ENCODE measurements at places on chromosomes 5 and 9. TPM values are rescaled to one million over a fixed set of nuclear protein-coding genes. Genes with fewer than 3 reads are reported as not detected.

The LTC4S gene
- 2.0 TPM for polyA plus RNA-seq

The RGMB gene
- 46.0 TPM for polyA plus RNA-seq

DNA sequence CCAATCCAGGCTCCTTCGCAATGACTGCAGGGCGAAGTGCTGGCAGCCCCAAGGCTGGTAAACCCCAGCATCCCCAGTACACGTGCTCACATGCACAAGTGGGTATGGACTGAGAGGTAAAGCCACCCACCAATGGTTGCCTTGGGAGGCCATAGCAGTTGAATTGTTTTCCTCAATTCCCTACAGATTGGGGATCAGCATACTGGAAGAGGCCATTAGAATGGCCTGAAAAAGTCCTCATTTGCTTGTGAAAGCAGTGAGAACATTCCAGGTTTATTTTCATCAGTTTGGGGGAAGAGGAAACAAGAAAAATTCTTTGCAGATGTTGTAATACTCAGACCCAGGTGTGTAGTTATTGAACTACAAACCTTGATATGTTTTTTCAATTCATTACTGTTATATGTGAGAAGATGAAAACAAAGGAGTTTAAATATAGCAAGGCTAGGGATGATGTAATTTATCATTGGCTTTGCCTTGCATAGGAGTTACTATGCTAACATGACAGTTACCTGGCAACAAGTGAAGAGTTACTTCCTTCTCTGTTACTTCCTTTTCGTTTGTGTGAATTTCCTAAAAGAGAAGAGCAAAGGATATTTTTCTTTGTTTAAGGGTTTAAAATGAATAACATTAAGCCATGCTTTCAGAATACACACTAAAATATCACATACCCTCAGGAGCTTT is 36.4 kb downstream of the MTMR12 start:
- no peak for DNase-seq

DNA sequence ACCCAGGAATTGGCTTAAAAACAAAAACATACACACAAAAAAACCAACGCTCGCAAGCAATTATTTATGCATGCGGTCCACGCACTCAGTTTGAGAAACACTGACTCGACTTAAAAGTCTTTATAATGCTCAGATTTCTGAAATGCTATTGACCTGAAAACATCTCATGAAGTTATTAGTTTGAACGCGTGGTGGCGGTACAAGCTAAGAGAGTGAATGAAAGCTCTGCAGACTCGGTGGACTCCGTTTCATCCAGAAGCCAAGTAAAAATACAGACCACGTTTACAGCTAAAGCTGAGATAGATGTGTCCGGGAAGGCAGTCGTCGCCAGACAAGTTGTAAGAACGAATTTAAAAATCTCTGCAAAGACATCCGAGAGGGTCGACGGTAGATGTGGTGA is at the start of gene PCDHB6:
TSS of gene PCDHB6 (plus strand) at position 246 of the 400 bp plus-strand sequence. CDS start 201 bp downstream, outside the sequence.
- no peak for DNase-seq

DNA sequence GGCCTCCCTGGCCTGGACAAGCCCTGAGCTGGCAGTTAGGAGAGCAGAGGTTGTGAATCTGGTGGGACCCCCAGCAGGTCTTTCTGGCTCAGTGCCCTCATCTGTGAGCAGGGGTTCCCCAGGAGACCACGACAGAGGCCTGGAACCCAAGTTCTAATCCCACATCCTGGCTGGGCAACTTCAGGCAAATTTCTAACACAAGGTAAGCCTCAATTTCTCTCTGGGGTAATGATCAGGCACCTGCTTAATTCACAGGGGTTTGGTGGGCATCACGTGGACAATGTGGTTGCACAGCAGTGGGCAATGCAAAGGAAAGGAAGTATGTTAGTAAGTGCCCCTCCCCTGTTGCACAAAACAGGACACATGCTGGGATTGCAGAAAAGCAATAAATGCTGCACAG is 1.9 kb upstream of the KCNIP1 start:
- DNase-seq: no peak

GRCh38 chr5:94627191-94627590 is 8.7 kb downstream of the SLF1 start:
- no peak for DNase-seq
